ENCODE measurements at places on chromosomes 4 and X. TPM values are rescaled to one million over a fixed set of nuclear protein-coding genes. Genes with fewer than 3 reads are reported as not detected.

DNA sequence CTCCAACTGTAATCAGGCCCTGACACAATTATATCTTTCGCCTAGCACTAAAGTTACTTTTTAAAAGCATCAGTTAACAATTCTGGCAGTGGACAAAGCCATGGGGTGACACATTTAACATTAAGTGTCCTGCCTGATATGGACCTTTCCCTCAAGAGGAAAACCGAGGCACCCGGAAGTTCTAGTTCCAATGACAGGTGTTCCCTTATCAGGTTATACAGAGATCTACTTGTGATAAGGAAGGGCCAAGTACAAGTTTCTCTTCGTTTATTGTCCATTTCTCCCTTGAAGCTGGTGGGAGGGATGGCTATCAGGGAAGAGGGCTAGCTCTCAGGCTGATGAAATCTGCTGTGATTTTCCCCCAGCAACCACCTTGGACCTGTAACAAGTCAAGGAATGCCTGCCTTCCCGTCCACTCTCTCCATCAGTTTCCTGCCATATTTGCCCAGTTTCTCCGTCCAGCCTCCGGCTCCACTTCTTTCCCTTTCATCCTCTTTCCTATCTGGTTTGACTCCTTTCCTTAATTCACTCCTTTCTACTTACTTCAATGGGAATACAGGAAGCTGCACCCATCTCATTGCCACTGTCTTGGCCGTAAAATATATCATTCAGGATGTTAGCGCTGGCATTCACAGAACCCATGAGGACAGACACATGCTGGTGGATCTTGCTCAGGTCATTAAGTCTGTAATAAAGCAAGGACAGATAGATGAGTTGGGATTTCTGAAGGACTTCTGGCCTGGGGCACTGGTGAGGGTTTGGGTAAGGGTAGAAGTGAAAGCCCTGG is 95.0 kb downstream of the DGKK start:
- no peak for DNase-seq

- no peak for DNase-seq
Observed at GRCh38 chr4:8209181-8209874, 10.2 kb downstream of the SH3TC1 start.

Gene MAGEA11
- not detected for polyA plus RNA-seq

Gene RIBC1
- polyA plus RNA-seq = 0.26 TPM

GRCh38 chr4:139665690-139666529 is at the start of gene MGST2:
TSS of gene MGST2 (plus strand) at chr4:139665819. CDS start at chr4:139666020, 201 bp downstream.
- DNase-seq = no peak
